RPMI7951 (cell line): ENCODE measurements at places on chromosomes 1 and 21.

- no peak for DNase-seq
Measured at GRCh38 chr1:22317920-22318243, 133.8 kb upstream of the ZBTB40 start.

GRCh38 chr1:247111700-247112478, 7.7 kb upstream of the ZNF669 start:
- peak; percentile 66 for DNase-seq

GRCh38 chr1:226784081-226785049, 45.3 kb upstream of the ITPKB start:
- peak; percentile 61 for DNase-seq

GRCh38 chr1:183138301-183138700, 47.8 kb upstream of the LAMC2 start:
- DNase-seq, result peak; percentile 31

- no peak for DNase-seq
Measured at GRCh38 chr1:20480243-20480944, 5.6 kb downstream of the CAMK2N1 start.

DNA sequence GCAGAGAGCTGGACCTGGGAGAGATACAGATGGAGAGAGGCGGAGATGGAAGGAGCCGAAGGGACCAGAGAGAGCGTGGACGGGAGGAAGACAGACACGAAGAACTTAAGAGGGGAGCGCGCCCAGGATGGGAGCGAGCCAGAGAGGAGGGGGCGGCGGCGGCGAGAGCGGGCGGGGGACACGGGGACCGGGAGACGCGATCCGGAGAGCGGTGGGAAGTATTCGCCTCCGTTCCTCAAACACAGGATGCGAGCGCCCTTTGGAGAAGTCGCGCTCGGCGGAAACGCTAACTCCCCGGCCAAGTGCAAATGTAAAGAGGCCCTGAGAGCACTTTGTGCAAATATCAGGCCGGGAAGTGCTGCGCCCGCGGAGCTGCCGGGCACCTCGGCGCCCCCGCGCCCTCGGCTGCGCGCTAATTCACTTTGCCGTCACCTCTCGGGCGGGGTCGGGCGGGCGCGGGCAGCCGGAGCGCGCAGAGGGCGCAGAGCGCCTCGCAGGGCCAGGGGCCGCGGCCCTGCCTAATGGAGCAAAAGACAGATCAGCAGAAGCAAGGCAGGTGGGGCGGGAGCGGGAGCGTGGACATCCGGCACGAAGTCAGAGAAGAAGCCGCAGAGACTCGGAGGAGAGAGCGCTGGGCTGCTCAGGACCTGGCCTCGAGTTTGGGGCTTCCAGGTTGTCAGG, 281.2 kb downstream of the RRAGC start:
- no peak for DNase-seq

DNA sequence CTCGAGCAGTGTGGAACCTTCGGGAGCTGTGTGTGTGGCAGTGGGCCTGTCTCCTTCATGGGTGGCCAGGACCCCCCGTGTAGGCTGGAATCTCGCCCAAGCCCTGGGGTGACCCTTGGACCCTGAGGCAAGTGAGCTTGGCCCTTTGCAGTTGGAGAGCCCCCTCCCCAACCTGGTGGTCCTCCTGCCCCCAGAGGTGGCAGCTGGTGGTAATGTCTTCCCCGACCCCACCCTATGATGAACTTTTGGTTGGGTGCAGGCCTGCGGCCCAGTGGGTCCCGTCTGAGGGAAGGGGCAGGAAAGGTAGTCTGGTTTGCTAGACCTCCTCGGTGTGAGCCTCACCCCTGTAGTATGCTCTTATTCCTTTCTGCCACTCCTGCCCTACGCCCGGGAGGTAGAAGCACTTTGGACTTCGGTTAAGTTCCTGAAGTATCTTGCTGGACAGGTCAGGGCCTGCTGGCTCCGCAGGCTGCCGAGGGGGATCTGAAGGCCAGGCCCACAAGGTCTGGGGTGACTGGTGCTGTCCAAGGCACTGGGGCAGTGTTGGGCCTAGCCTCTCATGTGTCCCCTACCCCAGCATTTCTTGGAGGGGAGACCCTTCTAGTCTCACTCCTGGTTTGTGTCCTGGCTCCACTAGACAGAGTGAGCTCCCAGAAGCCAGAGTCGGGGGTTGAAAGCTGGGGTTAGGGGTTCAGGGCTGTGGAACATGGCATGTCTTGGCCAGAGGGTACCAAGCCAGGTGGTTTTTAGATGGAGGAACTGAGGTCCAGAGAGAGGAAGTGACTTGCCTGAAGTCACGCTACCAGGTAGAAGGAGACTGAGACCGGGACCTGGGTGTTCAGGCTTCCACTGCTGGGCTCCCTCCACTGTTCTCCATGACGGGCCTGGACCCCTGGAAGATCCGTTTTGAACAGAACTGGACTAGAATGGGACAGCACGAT, 1.8 kb downstream of the ZNF362 start:
- DNase-seq, result no peak

DNA sequence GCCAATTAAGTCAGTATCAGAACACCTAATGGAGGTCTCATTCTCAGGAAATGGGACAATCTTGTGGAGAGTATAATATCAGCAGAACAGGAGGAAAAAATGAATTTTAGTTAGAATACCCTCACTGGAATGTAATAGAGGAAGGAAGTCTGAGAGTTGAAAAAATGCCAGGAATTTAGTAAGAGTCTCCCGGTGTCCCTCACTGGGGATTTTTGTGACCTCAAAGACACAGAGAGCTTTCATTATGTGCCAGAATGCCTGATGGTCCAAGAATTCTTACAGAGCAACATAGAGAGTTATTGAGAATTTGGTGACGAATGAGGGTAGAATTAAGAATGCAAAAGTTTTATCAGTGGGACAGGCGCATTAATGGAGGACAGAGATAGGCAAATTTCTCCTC, 443.5 kb upstream of the B3GALT2 start:
- DNase-seq, result peak; percentile 49

DNA sequence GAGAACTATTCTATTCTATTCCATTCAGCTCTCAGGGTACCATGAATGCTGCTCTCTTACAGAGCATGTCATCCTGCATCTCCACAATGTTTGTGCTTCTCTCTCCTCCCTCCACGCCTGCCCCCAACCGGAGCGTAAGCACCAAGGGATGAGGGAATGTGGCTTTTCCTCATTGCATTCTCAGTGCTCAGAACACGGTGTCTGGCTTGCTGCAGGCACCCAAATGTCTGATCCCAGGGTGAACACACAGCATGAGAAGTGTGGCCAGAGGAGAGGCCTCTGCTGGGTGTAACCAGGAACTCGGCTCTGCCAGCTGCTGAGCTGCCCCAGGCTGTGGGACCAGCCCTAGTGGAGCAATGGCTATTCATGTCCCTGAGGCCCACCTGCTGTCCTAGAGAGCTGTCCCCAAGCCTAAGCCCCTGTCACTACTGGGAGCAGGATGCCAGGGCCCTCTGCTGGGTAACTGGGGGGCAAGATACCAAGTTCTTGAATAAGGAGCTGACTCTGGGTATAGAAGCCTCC, 38.3 kb downstream of the OLFML2B start:
- no peak for DNase-seq

DNA sequence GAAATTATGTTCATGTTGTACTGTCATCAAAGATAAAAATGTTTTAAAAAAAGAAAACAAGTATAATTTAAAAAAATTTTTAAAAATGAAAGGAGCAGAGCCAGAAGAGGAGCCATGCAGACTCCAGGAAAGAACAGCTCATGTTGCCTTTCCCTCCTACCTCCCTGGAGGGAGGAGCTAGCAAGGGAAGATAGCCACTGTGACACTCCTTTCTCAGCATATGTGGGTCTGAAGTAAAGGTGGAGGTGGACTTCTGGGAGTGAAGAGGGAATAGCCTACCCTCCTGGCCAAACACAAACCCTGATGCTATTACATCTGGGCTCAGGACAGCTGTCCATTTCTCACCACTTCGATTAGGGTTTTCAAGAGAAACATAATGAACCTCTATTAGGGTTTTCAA, 54.2 kb downstream of the SLC2A1 start:
- DNase-seq, result no peak

DNA sequence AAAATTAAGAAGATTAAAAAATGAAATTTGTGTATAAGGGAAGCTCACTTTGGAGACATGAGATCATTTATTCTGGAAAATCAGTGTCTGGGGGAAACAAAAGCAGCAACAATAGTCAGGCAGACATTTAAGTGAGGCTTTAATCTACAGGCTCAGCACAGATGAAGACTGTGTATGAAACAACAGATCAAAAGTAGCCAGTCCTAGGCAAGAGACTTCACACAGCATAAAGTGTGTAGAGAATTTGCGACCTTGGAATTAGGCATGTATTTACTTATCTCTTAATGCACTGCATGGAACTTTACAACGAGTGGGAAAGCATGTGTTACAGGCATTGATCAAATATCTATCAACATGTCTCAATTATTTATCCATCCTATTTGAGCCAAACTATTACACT, 1099.9 kb downstream of the PLA2G4A start:
- DNase-seq, result no peak

DNA sequence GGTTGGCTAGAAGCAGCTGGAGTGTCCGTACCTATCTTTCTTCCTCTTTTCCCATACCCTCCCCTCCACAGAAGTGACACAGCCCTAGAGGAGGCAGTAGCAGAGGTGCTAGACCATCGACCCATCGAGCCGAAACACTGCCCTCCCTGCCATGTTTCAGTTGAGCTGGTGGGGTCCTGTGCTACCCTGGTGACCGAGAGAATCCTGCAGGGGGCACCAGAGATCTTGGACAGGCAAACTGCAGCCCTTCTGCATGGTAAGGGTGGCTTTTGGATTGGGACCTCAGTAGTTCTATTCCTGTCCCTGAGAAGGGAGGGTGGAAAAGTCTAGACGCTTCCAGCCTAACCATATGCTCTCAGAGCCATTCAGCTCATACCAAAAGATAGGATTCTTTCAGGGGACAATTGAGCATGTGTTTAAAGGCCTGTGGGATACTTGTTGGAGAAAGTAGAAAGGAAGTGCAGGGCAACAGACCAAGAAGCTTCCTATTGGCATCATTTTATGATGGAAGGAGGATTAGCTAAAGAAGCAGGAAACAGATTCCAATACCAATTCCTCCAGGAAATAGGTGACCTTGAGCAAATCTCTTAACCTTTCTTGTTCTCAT, 11.7 kb upstream of the BNIPL start:
- peak; percentile 61 for DNase-seq

DNA sequence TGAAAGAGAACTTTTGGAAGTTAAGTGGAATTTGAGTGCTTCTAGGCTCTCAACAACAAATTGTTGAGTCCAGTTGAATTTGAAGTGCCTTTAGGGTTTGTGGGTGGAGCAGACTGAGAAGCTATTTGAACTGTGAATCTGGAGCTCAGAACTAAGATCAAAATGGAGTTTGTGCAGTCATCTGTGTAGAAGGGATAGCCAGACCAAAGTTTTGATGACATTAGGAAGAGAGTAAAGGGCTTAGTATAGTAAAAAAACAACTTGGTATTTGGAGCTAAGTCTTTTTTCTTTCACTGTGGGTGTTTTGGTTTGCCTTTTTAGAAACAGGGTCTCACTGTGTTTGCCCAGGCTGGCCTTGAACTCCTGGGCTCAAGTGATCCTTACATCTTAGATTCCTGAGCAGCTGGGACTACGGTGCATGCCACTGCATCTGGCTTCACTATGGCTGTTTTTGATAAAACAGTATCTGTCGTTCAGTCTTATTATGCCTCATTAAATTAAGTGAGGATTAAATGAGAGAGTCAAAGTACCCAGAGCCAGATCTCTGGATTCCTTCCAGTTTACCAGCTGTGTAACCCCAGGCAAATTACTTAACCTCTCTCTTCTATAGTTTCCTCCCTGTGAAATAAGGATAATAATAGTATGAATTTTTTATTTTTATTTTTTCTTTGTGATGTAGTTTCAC, 20.0 kb downstream of the HDAC1 start:
- no peak for DNase-seq

GRCh38 chr1:240271081-240271480, 179.4 kb downstream of the FMN2 start:
- no peak for DNase-seq

- no peak for DNase-seq
Measured at GRCh38 chr1:234325878-234326496, 47.3 kb upstream of the COA6 start.

DNA sequence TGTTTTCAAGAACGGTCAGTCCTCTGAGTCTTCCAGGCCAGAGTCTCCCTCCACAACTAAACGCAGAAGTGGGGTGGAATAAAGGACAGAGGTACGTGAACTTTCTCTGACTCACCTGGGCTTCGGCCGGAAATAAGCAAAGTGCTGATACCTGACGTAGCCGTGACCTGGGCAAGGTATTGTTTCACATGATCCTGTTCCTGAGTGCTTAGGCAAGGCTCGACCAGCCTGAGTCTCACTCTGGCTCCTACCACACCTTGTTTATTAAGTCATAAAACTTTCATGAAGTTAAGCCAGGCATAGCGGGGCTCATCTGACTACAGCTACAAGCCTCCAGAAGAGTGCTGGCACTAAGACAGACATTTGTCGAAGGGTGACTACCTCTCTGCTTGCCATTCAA, 327.5 kb downstream of the SETD4 start:
- DNase-seq, result no peak

DNA sequence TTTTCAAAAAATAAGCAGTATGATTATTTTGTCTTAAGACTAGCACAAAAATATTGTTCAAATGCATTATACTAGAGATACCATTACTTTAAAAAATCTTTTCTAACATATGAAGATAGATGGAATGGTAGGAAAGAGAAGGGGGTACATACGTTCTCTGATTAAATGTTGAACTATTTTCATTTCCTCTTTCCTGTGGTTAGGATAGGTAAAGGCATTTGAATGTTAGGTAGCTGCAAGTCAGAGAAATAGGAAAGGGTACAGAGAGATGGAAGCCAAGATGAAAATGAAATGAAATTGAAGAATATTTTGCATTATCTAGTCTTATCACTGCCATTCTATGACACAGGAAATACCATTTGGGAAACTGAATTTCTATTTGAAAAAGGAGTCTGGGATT, 28.3 kb downstream of the TLCD4 start:
- no peak for DNase-seq

- DNase-seq, result no peak
Measured at GRCh38 chr1:247434005-247434404, 18.0 kb downstream of the NLRP3 start.

DNA sequence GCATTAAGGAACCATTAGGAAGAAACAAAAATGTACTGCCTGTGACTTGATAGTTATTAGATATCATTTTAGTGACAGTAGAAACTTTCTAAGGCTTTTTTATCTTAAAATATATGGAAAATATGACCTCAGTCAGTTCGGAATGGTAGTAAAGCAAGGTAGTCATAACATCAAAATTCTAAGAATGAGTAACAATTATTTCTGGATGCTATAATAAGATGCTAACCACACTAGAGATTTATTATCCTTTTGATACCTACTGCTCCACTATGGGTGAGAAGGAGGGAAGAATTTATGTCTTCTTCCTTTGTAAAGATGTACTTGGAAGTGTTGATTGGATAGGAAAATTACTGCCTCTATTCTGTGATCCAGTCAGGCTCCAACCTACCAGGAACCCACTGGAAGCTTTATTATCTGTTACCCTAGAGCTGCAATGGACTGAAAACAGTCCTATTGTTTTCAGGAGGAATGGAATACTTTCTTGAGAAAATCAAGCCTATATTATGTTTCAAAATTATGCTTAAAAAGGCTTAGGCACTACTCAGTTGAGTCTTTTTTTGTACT, 8.8 kb downstream of the FMN2 start:
- no peak for DNase-seq
